Stimulated activated CD8-positive, alpha-beta memory T cell treated with anti-CD3 and anti-CD28 coated beads, Interleukin-15, amount 100 ng/mL, for 4 hours (primary cell): ENCODE measurements at places on chromosomes 5 and 9.

- DNase-seq = no peak
These were observed 210.5 kb downstream of the PALM2AKAP2 start for GRCh38 chr9:109990541-109990940.

GRCh38 chr9:89497978-89498851 is at the start of gene SEMA4D:
TSS of gene SEMA4D (minus strand) at chr9:89498113. CDS start at chr9:89405456, 92,657 bp downstream.
- DNase-seq = no peak

- DNase-seq = no peak
These were observed 37.7 kb downstream of the NSG2 start for GRCh38 chr5:174083056-174083827.

DNA sequence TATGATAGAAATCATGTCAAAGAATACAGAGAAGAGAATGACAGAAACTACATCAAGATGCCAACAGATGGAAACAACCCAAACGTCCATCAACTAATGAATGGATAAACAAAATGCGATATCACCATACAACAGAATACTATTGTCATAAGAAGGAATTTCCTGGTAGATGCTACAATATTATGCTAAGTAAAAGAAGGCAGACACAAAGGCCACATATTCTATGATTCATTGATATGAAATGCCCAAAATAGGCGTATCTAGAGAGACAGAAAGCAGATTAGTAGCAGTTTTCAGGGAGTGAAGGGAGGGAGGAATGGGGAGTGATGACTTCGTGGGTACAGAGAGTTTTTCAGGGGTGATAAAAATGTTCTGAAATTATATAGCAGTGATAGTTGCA is 58.3 kb upstream of the AKNA start:
- DNase-seq = no peak

DNA sequence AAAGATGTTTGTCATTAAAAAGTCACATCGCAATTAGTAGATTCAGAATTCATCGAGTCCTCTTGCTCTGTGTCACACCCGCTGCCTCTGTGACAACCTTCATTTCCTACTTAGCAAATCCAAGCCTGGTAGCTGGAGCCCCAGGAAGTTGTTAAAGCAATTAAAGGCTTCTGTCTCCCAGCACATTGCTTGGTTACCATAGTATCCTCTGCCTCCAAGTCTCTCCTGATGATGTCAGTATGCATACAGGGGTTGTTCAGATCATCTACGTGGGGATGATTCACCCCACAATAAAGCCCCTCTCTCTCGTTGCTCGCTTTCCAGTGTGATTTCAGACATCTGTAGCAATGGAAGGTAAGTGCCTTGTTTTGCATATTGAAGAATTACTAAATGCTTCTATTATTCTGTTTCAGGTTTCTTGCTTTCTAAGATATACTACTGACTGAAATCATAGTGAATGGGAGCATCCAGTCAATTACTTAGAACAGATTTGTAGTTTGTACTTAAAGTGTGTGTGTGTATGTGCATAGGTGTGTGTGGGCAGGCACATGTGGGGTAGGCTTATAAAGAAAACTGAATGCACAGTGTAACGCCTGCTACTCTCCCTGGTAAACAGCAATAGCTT is 52.9 kb downstream of the PAM start:
- no peak for DNase-seq

DNA sequence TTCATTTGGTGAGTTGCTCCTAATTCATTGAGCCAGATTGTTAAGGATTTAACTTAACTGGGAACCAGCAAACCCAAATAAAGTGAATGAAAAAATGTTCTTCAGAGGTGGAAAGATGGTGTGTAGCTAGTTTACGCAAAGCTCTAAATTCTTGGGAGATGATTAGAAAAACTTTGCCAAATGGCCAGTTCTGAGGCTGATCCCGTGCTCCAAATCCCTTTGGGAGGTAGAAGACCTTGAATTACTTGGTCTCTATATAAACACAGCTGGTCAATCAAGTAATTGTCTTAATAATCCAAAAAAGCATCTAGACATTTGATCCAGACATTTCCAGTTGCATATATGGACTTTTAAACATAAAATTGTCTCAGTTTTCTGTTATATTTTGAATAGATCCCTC is 11.4 kb downstream of the ACTL7B start:
- DNase-seq = no peak

DNA sequence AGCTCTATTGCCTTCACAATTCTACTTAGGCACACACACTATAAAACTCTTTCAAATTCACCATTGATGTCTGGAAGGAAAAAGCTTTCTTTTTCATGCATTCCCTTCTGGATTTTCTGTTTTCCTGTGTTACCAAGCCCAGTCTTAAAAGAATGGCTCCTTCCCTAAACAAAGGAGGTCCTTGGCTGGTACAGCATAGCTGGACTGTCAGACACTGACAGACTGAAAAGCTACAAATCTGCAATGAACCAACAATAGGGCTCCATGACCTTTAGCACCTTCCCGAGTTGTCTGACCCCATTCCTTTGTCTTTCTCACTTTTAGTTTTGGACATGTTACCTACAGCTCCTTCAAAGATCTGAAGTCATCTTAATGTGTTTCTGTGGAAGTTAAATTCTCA is 382.5 kb downstream of the TMEM161B start:
- DNase-seq = no peak

DNA sequence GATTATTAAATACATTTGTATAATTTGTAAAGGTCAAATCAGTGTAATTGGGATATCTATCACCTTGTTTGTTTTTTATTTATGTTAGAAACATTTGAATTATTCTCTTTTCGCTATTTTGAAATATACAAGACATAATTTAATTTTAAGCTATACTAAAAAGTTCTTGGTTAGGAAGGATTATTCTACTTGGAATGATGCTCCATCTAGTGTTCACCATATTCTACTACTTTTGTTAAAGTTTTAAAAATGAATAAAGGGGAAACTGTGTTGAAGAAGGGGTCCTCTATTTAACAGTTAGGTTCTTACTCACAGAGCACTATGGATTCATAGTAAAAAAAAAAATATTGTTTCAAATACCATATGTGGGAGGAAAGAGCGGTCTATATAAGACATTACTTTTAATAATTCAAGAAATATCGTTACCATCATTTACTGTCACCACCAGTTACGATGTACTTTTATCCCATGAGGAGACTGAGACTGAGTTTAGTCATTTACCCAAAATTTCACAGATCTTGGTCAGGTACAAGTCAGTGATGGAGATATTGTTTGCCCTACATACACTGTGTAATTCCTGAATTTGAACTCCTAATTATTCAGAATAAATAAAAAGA is 6.3 kb upstream of the STOM start:
- no peak for DNase-seq

DNA sequence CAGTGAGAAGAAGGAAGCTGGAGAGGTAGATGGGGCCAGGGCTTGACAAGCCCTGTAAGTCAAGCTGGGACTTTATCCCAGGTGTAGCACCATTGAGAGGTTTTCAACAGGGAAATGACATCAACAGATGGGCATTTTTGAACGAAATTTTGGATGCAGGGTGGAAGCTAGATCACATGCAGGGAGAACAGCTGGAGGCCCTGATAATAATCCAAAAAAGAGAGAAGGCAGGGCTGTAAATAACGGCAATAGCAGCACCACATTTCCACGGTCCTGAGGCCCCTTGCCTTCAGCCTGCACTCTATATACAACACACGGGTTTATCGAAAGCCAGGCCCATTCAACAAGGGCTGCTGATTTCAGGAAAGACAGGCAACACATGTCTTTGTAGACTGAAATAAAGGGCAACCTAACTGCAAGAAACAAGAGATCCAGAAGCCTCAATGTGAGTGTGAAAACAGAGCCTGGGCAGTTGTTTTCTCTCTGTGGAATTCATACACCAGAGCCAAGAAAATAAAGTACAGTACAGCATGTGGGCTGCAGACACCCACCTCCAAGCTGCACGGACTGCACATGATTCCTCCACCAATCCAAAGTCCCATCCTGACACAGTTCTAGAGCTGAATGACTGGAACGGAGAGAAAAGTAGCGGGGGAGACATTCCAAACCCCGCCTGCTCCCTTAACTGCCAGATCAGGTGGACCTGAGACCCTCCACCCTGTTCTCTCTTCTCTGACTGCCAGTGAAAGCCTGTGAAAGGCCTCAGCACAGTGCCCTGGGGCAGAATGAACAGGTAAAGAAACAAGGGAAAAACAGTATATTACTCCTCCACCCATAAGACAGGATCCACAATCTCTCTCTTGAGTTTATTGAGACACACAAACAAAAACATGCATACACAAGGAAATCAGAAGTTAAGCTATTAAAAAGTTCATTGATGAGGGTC is 36.3 kb downstream of the KLHL3 start:
- DNase-seq = no peak

GRCh38 chr5:179316982-179317381 is 28.3 kb downstream of the ADAMTS2 start:
- DNase-seq = no peak

DNA sequence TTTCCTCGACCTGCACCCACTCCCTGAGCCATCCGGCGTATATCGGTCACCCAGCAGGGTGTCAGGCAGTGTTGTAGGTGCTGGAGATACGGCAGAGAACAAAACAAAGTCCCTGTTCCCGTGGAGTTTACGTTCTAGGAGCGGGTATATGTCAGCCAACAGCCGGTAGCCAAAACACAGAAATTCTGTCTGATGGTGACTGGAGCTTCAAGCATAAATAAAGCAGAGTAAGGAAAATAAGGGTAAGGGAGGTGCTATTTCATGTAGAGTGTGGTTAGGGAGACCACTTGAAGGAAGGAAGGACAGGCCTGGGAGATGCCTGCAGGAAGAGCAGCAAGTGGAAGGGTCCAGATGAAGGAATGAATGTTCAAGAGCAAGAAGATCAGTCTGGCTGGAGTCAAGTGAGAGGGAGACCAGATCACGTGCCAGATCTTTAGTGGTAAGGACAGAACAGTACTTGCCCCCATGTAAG is 783 bp upstream of the ZFR start:
- DNase-seq = no peak

DNA sequence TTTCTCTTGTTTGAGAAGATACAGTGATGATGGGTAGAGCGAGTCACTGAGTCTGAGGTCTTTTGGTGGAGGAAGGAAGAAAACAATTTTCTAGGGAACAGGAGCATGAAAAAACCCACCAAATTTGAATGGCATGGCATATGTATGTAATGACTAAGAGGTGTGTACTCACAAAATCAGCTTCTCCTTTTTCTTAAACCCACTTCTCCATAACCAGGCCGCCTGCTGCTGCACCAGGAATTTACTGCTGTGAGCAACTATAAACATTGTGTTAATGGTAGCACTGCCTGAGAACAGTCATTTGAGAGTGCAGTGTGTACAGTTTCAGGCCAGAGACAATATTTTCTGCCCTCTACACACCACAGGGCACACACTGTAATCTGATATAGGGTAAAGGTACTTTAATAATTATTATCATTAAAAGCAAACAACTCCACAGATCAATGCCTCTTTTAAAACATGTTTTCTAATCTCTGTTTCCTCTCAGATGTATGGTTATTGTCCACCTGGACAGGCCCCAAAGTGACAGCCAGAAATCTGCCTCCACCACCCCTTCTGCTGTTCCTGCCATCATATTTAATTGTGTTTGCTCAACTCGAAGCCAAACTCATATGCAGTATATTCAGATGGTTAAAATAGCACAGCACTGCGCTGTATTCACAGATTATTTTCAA is 241.6 kb downstream of the KIAA0825 start:
- DNase-seq = no peak

GRCh38 chr5:124783794-124784193 is 37.4 kb upstream of the ZNF608 start:
- no peak for DNase-seq

DNA sequence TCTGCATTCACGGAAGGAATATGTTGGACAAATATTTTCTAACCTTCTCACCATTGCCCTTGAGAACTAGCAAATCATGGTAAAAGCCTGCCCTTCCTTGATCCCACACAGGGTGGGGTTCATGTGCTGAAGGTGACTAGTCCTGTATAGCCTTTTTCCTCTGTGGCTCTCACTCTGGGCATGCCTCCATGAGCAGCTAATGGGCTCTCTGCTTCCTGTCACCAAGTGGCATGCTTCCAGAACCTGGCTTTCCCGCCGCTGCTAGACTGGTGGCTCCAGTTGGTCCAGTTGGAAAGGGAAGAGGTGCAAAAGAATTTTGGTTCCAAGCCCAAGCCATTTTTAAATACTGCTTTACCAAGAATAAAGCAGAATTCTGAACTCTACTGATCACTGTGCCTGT is 35.5 kb downstream of the FBXO10 start:
- no peak for DNase-seq

GRCh38 chr5:139495638-139496435 is 13.3 kb upstream of the STING1 start:
- DNase-seq = no peak

GRCh38 chr9:98225015-98225442 is 30.4 kb downstream of the TBC1D2 start:
- DNase-seq = no peak

DNA sequence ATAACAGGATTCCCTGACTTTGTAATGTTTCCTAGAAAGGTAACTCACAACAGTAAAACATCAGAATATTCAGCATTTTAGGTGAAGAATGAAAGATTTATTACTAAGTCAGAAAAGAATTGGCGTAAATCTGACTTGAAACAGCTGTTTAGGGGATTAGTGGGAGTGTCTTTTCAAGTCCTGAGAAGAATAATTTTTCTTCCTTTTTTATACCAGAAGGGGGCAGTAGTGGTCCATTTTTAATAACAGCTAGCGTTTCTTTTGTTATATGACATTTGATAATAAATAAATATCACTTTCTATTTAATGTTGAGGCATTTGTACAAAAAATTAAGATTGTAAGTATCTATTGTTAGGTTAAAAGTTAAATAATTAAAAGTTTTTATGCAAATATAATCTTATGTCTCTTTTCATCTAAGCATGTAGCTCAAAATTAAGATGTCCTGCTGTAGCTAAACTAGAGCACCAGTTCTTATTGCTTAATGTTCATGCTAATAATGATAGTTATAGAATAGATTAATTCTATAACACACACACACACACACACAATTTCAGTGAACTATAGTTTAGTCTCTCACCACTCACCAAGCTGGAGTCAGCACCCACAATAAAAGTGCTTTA is 258.7 kb upstream of the ARRDC3 start:
- DNase-seq = no peak

DNA sequence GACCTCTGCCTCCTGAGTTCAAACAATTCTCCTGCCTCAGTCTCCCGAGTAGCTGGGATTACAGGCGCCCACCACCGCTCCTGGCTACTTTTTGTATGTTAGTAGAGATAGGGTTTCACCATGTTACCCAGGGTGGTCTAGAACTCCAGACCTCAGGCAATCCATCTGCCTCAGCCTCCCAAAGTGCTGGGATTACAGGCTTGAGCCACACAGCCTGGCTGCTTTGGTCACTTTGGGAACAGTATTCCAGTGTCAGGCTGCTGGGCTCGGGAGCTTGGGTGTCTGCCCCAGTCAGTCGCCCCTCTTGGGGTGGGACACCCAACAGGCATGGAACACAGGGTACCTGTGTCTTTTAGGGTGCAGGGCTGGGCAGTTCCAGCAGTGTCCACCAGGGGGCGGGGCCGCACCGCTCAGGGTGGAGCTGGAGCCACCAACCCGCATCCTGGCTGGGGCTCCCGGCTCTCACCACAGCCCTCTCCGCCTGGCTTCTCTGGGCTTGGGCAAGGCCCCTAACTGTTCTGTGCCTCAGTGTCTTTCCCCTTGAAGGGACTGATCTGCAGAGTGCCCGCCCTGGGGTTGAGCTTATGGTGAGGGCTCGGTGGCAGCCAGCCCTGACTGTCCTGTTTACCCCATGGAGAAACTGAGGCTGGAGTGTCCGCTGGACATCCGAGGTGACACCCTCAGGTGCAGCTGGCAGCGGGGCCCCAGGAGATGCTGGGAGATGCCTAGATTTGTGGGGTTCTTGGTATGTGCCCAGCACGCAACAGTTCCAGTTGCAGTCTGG is 6.4 kb upstream of the RNU6ATAC start:
- no peak for DNase-seq

GRCh38 chr5:168319774-168320173 is 28.3 kb downstream of the WWC1 start:
- no peak for DNase-seq
